ENCODE measurements at places on chromosomes 3 and 15.

DNA sequence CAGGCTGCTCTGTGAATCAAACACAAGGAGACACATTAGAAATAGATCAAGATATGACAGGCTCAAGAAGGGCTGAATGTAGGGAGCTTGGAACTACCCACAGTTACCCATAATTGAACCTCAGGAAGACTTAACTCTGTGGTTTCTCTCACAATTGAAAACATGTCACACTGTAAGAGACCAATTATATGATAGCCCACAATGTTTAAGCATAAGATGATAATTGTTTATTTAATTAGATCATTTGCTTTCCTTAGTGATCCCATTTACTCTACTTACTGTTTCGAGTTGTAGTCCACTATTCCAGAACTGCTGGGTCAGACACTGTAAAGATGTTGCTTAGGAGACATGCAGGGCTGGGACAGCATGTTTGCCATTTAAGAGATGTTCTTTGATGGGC, 201.3 kb upstream of the RARB start:
- DNase-seq, result no peak

- DNase-seq, result no peak
Observed at GRCh38 chr15:101499863-101500713, 10.6 kb upstream of the PCSK6 start.

DNA sequence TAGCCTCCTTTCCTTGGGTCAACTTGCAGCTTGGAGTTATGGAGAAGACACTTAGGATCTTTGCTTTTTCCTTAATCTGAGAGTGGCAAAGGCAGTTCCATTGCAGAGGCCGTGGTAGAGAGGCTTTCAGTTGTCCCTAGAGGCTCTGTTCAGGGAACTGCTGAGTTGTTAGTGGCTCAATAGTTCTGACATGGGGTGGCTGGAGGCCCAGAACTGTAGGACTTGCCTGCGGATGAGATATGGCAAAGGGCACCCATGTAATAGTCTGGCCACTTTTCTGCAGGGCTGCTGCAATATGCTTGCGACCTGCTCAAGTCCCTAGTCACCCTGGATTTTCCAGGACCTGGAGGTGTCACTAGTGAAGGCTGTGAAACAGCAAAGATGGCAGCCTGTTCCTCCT, 99.9 kb downstream of the CLDN1 start:
- no peak for DNase-seq

- no peak for DNase-seq
Observed at GRCh38 chr3:102580760-102581159, 145.9 kb downstream of the ZPLD1 start.

DNA sequence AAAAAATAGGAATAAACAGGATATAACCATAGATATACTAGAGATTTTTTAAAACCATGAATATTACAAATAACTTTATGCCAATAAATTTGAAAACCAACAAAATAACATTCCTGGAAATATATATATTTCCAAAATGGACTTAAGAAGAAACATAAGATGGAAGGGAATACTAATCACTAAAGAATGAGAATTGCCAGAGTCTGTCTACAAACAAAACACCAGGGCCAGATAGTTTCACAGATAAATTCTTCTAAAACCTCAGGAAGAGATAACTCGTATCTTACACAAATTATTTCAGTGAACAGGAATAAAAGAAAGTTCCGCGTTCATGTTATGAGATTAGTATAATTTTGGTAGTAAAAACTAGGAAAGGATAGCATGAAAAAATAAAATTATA, 107.3 kb downstream of the HERC1 start:
- DNase-seq, result no peak

GRCh38 chr3:185049710-185050109, 103.2 kb downstream of the C3orf70 start:
- DNase-seq, result no peak

GRCh38 chr3:134052370-134052769, 22.6 kb upstream of the SLCO2A1 start:
- DNase-seq, result no peak

DNA sequence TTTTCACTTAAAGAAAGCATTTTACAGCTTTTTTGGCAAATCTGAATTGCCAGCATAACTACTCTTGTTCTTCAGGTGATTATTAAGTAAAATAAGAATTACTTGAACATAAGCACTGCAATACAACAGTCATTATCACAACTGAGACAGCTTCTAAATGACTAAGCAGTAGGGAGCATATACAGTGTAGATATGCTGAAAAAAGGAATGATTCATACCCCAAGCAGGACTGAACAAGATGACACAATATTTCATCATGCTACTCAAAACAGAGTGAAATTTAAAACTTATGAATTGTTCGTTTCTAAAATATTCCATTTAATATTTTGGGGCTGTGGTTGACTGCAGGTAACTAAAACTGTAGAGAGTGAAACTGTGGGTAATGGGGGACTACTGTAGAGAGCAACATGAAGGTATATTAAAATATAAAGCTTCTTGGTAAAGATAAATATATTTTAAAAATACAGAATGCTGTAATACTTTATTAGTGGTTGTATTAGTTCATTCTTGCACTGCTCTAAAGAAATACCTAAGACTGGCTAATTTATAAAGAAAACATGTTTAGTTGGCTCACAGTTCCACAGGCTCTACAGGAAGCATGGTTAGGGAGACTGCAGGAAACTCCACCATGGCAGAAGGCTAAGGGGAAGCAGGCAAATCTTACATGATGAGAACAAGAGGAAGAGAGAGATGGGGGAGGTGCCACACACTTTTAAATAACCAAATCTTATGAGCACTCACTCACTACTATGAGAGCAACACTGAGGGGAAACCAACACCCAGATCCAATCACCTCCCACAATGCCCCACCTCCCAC, 84.8 kb downstream of the DCLK3 start:
- DNase-seq, result no peak

- DNase-seq, result no peak
Observed at GRCh38 chr3:36937492-36937891, 7.4 kb downstream of the TRANK1 start.

- DNase-seq, result no peak
Observed at GRCh38 chr3:77489216-77489615, 449.3 kb downstream of the ROBO2 start.

- DNase-seq, result no peak
Observed at GRCh38 chr15:100263031-100263430, 78.7 kb downstream of the ADAMTS17 start.

DNA sequence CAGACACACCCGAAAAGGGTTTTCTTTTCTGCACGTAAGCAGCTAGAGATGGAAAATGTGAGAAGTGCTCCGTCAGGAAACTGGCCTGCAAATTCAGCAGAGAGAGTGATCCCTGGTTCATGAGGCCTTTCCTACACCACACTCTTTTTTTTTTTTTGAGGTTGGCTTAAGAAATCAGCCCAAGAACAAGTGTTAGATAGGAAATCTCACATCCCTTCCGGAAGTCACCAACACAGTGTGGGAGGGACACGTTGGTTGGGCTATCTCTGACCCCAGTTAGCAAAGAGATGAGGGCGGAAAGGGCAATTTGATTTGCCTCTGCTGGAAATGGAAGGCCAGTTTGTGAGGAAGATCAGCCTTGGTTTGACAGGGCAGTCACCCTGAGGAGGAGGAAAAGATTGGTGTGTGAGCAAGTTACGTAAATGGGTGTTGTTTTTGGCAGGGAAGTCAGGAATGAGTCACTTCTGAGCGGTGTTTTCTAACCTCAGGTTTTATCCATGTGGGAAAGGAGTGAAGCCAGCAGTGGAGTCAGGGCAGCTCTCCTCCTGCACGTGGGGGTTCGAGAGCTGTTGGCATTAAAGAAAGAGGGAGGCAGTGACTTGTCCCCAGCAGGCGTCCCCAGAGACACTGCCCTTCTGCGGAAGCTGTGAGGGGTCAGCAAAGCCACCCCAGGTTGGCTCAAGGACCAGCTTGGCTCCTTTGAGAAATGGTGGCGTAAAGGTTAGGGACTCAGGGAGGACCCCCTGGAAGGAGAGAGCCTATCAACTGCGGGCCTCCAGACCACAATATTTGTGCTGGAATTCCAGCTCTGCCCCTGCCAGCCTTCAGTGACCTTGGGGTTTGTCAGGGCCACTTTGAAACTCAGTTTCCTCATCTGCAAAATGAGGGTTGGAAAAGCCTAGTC, 237.6 kb upstream of the BHLHE40 start:
- DNase-seq, result no peak

DNA sequence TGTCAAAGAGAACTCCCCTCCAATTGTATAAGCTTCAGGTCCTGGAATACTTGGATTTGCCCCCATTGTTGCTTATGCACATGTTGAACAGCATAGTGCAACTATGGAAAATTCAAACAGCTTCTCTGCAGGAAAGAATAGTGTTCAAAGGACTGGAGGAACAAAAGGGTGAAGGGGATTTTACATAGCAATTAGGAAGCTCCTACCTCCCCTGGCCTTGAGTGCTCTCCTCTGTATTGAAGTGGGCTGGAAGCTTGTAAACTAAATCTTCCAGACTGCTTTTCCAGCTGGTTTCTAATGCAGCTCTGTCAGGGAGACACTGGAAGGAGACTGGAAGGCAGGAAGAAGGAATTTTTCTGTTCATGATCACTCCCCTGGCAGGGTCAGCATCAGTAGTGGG, 7.2 kb upstream of the ELP6 start:
- DNase-seq, result no peak

DNA sequence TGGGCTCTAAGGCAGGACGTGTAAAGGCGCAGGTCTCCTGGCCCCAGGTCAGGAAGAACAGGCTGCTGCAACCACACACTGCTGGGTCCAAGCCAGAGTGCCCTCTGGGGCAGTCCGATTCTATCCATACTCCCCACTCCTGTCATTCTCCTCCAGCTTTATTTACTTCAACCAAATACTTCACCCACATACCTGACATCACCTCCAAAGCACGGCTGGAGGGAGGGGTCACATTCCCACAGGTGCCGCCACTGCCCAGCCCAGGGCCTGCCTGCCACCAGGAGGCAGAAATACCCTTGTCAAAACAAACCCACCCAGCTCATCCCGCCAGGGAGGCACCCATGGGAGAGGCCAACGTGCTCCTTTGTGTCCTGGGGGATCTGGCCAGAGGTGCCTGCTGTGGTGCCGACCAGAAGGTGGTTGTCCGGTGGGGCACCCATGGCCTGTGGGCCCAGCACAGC, 100.4 kb downstream of the DAPK2 start:
- DNase-seq, result no peak

GRCh38 chr3:42518800-42519567, 16.5 kb downstream of the VIPR1 start:
- no peak for DNase-seq

- DNase-seq, result no peak
Observed at GRCh38 chr15:67190813-67191212, 63.6 kb downstream of the AAGAB start.

- no peak for DNase-seq
Observed at GRCh38 chr15:40006003-40006402, 33.0 kb downstream of the SRP14 start.

DNA sequence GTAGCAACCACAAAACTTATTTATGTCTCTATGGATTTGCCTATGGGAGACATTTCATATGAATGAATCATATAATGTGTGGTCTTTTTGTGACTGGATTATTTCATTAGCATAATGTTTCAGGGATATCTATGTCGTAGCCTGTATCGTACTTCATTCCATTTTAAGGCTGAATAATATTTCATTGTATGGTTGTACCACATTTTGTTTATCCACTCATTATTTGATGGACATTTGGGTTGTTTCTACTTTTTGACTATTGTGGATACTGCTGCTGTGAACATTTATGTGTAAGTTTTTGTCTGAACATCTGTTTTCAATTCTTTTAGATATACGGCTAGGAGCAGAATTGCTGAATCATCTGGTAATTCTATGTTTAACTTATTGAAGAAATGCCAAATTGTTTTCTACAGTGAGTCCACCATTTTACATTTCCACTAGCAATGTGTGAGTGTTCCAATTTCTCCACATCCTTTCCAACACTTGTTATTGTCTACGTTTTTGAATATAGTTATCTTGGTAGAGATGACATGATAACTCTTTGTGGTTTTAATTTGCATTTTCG, 134.4 kb upstream of the DAZL start:
- DNase-seq, result no peak

GRCh38 chr3:152176998-152177397, 91.7 kb upstream of the MBNL1 start:
- DNase-seq, result no peak

DNA sequence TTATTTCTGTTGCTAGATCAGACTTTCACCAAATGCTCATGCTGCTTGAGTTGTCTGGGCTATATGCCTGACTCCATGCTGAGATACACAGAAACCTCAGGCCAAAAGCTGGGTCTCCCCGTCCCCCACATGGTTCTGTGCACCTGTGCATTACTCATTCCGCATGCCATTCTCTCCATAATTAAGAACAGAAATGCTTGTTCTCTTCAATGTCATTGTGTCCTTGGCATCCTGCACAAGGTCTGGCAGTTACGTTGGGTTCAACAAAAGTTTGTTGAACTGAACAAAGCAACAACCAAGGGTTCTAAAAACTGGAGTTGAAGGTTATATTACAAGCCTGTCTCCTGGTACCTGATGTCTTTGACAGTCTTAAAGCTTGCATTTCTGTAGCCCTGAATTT, 177.5 kb downstream of the FNDC3B start:
- no peak for DNase-seq

- no peak for DNase-seq
Observed at GRCh38 chr3:161449785-161450184, 46.8 kb upstream of the OTOL1 start.

GRCh38 chr3:160376681-160377080, 22.3 kb downstream of the IFT80 start:
- no peak for DNase-seq

- no peak for DNase-seq
Observed at GRCh38 chr3:36866368-36866767, 78.5 kb downstream of the TRANK1 start.

DNA sequence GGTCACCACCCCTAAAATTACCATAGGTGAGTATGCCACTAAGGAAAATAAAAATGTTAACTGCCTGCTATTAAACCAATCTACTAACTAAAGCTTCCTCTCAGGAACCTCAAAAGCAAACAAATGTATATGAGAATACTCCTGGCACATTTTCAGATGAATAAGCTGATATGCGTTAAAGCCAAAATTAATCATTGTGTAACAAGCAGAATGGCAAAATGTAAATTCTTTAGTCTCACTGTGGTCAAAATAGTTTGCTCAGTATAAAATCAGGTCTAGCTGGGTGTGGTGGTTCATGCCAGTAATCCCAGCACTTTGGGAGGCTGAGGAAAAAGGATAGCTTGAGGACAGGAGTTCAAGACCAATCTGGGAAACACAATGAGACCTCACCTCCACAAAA, 53.6 kb downstream of the SUMF1 start:
- DNase-seq, result no peak

DNA sequence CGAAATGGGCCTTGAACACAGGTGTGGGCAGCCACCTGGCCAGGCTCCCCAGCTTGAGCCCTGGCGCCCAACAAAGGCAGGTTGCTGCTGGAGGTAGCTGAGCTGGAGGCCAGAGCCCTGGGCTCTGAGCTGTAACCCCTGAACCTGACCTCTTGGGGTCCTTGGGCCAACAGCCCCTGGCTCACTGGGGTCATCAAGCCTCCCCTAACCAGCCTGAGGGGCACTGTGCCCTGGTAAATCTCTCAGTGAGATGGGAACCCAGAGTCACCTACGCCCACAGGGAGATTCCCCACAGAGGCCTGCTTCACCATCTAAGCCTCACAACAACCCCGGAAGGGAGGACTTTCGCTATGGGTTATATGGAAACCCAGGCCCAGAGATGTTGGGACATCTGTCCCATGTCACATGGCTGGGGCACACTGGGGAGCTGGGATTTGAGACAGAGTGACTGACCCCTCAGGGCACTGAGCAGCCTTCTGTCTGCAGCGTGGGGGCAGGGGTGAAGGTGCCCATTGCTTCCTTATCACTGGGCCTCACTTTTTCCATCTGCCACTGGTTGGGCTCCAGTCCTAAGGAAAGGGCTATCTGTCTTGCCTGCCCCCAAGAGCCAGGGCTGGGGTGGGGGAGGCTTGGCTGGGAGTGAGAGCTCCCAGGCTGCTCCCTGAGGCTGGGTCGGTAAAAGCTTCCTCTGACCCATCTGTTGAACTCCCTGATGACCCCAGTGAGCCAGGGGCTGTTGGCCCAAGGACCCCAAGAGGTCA, 59.1 kb downstream of the IQSEC1 start:
- DNase-seq, result no peak
